ENCODE measurements at places on chromosomes 13 and 19. TPM values are rescaled to one million over a fixed set of nuclear protein-coding genes. Genes with fewer than 3 reads are reported as not detected.

The AMH gene
- total RNA-seq = 0.19 TPM

The MBD3L3 gene
- total RNA-seq = not detected

The ZNF578 gene
- total RNA-seq = 6.2 TPM

The DCT gene
- total RNA-seq = not detected
